NCI-H446 (cell line): ENCODE measurements at places on chromosomes 7 and 10.

GRCh38 chr7:127536394-127536691 lies 49.1 kb downstream of the GCC1 start:
- no peak for DNase-seq

DNA sequence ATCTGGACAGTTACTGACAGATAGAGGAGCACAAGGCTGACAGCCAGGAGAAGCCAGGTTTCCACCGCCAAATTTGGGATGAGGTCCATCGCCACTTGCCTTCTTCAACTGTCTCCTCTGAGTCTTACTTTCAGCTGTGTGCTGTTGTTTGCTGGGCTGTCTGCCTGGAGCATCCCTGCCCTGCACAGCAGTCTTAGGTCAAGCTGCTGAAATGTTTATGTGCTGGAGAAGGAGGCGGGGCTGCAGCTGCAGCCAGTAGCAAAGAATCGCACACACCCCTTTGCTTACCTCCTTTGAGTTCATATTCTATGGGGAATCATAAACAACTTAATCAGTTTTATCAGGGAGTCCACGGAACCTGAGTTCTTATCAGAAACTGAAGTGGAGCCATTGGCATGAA lies 20.1 kb upstream of the CYP3A5 start:
- DNase-seq: no peak

GRCh38 chr7:12954380-12955033 lies 267.1 kb downstream of the ARL4A start:
- DNase-seq: no peak

DNA sequence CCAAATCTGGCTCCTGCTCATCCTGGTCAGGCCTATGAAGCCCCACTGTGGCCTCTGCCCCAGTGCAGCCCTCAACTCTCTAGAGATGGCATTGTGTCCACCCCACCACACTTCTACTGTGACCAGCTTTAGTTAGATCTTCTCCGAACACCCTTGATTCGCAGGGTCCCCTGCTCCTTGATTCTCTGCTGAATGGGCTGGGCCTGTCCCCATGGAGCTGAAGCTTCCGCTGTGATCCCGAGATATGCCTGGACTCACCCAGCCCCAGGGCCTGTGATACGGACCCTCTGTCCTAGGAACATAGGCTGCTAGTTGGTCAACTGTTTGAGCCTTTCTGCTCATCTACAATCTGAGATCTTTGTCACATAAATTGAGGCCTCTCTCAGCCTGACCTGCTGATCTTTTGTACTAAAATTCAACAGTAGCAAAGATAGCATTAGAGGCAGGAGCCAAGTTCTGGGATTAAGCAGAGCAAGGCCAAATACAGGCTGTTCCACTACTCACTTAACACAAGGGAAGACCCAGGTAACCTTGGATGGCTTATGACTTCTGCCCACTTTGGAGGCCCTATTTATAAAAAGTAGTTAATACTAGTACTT lies 6.5 kb upstream of the PPIF start:
- DNase-seq: no peak

DNA sequence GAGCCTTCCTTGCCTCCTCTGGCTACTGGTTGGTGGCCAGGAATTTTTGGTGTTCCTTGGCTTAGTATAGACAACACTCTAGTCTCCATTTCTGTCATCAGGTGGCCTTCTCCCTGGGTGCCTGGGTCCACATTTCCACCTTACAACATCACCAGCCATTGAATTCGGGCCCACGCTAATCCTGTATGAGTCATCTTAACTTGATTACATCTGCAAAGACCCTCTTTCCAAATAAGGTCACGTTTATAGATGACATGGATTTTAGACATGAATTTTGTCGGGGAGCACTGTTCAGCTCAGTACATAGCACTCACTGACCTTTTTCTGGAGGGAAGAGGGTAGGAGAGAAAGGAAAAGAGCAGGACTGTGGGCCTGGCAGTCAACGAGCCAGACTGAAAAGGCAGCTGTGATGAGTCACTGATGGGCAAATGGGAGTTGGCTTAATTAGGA lies 39.4 kb downstream of the MMRN2 start:
- DNase-seq: no peak

- DNase-seq: no peak
These were observed 36.0 kb downstream of the KIAA1549 start for GRCh38 chr7:138945154-138945553.

DNA sequence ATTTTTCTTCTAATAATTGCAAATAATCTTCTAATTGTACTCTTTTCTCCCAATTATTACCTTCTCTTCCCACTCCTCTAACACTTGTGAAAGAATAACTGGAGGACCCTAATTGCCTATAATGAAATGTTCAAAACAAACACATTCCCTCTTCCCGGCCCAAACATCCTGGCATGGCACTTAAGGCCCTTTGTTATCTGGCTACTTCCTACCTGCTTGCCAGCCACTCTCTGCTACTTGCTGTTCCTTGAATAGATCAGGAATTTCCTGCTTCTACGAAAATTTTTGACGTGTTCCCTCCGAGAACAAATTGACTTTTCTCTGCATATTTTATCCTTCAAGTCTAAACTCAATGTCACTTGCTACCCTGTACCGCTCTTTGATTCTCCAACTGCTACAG lies 56.1 kb upstream of the NOBOX start:
- DNase-seq: no peak

DNA sequence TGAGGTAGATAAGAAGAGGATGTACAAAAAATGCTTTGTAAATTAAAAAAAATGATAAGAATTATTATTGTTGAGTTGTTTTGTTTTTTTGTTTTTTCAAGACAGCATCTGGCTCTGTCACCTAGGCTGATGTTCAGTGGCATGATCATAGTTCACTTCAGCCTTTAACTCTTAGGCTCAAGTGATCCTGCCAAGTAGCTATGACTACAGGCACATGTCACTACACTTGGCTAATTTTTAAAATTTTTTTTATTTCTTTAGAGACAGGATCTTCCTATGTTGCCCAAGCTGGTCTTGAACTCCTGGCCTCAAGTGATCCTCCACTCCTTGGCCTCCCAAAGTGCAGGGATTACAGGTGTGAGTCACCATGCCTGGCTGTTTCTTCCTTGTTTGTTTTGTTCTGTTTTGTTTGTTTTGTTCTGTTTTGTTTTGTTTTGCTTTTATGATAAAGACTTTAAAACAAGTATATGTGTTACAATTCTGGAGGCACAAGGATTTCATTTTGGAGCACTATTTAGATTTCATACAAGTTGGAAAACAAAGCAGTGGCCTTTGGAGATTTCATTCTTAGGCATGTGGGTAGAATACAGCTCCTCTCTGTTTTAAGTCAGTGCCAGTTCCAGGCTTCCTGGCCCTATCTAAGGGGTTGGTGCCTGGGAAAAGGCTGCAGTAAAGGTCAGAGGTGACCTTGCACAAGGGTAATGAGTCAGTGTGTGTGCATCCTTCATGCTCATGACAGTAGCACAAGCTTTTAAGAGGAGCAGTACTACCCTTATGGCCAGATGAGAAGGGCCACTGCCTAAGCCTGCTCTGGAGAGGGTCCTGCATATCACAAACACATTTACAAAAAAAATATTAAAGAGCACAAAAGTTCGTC lies 17.9 kb downstream of the FGFBP3 start:
- no peak for DNase-seq

DNA sequence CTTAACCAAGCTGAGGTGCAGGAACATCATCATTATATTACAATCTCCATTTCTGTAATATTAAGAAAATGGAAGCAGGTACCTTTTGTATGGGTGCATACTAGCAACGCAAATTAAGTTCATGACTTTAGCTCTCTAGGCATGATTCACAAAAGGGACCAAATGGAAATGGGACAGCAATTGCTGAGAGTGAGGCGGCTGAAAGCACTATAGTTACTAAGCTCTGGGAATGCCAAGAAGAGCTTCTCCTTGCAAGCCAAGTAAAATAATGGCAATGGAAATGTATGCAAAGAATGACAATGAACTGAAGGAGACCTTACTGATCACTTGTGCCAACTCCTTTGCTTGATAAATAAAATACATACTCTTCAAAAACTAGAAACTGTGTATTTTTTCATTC lies 36.2 kb upstream of the RNF148 start:
- no peak for DNase-seq

DNA sequence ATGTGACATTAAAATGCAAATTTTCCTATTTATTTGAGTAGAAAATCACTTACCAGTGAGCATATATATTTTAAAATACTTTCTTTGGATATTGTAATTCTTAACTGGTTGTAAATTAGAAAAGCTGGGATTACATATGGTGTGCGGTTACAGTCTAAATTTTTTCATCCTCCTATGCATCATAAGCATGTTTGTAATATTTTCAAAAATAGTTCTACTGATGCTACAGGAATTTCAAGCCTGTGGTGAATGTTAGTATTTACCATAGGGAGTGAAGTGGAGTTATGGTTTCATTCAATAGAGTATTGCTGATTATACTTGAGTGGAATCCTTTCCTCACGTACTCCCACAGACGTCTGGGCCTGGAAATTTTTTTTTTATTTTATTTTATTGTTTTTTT lies 34.6 kb upstream of the ST7 start:
- no peak for DNase-seq

- no peak for DNase-seq
These were observed 4.2 kb downstream of the OSBPL3 start for GRCh38 chr7:24975644-24976260.

DNA sequence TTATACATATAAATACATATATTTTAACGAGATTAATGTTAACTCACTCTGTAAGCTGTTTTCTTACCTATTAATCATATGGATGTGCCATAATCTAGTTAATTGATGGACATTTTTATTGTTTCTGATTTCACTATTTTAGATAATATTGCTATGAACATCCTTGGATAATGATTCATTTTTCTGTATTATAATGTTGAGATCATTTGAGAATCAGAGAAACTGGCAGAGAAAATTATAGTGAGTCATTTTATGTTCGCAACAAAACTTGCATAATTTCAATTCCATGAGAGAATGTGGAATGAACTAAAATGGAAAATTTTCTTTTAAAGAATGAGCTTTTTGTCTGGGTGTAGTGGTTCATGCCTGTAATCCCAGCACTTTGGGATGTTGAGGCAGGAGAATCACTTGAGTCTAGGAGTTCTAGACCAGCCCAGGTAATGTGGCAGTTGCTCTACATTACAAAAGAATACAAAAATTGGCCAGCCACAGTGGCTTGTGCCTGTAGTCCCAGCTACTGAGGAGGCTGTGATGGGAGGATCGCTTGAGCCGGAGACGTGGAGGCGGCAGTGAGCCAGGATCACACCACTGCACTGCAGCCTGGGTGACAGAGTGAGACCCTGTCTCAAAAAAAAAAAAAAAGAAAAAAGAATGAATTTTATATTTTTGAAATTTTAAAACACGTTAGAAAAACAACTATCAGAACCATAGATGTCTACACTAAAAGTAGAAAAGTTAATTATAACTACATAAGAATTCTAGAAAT lies 40.5 kb downstream of the PAPSS2 start:
- DNase-seq: no peak

DNA sequence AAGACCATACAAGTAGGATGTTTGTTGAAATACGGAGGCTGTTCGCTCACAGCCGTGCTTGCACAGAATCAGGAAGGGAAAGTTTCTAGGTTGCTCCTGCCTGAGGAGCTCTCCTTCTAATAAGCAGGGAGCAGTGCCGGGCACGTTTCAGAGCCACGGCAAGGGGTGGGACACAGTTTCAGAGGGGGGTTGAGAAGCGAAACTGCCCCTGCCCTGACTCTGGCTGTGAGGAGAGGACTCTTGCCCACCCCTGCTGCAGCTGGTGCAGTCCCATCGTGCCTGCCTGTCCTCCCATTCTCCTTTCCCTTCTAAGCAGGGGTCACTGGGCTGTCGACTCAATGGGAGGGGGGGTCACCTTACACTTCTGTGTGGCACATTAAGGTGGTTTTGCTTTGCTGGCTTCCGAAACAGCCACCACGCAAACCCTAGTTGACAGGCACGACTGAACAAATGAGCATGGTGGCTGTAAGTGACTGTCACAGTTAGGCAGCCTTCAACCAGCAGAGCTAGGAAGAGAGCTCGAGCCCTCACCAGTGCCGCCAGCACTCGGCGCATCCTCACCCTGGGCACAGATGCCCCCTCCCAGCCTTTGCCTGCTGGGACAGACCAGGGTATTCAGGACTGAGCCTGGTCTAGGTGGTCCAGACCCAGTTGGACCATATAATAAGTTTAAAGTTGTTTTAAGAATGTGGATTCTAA lies 37.5 kb downstream of the ZNF467 start:
- no peak for DNase-seq

- DNase-seq: no peak
These were observed 94.7 kb upstream of the EFCAB10 start for GRCh38 chr7:105675934-105676371.

DNA sequence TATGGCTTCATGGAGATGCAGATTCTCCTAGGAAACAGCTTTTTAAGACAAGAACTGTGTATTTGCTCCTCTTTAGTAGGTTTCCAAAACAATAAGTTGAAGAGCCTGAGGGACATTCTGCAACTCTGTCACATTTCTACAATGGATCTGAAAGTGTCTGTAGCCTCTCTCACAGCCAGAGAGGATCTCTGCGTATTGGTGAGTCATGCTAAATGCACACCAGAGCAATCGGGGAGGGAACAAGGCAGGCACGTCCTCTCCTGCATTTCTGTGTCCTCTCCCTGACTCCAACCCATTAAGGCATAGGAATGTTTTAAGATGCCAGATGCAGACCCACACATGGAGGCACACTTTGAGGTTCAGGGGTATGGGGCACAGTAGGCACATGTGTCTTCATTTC lies 1126.4 kb upstream of the GHITM start:
- no peak for DNase-seq

GRCh38 chr7:121395494-121395960 lies 581 bp downstream of the FAM3C start:
- DNase-seq: no peak

DNA sequence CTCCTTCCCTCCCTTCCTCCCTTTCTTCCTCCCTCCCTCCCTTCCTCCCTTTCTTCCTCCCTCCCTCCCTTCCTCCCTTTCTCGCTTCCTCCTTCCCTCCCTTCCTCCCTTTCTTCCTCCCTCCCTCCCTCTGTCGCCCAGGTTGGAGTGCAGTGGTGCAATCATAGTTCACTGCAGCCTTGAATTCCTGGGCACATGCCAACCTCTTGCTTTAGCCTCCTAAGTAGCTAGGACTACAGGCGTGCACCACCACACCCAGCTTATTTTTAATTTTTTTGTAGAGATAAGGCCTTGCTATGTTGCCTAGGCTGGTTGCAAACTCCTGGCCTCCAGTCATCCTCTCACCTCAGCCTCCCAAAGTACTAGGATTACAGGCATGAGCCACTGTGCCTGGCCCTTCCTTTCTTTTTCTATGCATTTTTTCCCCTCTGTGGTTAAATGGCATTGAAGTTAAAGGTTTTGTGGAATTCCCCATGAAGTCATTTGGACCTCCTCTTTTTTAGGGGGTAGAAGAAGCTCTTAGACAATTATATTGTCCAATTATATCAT lies 9.6 kb downstream of the KLHDC10 start:
- DNase-seq: no peak
